ENCODE measurements at places on chromosomes 6 and 20.

DNA sequence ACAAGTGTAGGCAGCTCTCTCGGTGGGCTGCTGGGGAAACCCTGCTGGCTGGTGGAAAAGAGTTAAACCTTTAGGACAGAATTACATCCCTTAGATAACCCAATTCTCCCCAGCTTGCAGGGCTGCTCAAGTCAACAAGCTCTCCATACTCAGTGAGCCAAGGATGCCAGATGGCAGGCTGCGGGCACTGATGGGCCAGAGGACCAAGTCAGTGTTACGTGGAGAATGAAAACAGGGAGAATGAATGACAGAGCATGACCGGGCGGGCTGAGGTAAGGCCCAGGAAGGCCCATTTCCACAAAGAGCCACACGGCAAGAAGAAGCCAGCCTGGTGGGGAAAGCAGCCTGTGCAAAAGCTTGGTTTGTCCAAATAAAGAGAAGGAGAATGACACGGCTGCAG, 58.7 kb upstream of the CD93 start:
- no peak for DNase-seq

GRCh38 chr6:97305414-97306066, 22.5 kb upstream of the MMS22L start:
- DNase-seq = no peak

DNA sequence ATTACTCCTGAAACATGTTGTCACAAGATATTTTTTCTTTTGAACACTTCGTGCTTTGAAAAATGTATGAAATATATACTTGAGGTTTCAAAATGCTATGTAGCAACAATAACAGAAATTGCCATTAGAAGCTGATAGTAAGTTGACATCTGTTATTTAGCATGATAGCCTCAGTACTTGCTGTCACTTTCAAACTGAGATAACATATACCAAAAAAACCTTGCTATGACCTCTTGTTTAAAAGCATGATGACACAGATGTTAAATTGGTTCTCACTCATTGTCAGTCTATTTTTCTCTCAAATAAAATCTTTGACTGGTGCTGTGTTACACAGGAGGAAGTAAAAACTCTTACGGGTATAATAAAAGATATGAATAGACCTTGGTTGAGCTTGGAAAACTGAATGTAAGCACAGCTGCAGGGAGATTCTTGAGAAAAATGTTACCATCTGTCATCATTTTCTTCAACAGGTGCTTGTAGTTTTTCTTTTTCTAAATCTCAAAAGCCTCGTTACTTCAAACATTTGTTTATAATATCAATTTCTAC, 18.6 kb downstream of the MOXD1 start:
- DNase-seq = no peak

DNA sequence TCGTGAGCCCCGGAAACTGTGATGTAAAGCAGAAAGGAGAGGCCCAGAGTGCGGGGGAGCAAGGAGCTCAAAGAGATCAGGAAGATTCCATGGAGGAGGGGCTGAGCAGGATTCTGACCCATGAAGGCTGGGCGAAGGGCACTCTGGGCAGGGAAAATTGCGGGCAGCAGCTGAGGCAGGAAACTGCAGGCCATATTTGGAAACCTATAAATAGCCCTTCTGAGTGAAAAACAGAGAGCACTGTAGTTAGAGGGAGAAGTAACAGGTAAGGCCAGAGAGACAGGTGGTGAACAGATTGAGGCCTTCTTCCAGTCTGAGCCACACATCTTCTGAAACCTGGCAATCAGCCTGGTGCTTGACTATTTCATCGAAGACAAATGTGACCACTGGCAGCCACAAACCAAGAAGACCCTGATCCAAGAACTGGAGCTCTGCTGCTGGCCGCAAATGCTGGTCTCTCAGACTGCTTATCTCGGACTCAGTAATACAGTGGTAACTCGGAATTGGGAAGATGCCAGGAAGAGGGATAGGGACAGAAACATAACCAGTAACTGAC, 14.1 kb upstream of the BEND3 start:
- no peak for DNase-seq

GRCh38 chr6:3353213-3353903, 94.6 kb downstream of the PSMG4 start:
- DNase-seq = no peak

DNA sequence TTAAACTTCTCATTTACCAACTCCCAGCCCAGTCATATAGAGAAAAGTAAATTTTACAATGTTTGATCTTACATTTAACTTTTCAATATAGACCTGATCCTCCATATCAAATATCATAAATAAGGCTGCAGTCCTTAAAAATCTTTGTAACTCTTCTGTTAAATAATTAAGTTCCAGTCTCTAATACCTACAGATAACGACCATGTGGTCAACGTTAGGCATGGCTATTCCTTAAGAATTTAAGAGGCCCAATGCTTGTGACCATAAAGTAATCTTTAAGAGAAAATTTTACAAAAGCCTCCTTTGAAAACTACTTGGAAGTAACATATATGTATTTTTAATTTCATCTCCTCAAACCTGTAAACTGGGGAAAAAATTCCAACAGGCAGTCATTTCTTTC, 1.6 kb downstream of the FBXO5 start:
- DNase-seq = no peak

All from neural crest cell (in vitro differentiated cells).